Psoas muscle (tissue), 8 donors: ENCODE measurements at places on chromosomes 16 and 17. TPM values are rescaled to one million over a fixed set of nuclear protein-coding genes. Genes with fewer than 3 reads are reported as not detected.

The SLC12A3 gene
- not detected for total RNA-seq

The ACSM2A gene
- total RNA-seq, result 0.24 TPM

- no peak for DNase-seq
Observed at GRCh38 chr16:6247150-6247549, 1085.5 kb upstream of the RBFOX1 start.

- DNase-seq, result no peak
Observed at GRCh38 chr17:27824176-27824715, 23.9 kb upstream of the NOS2 start.
